BJ (cell line): ENCODE measurements at places on chromosomes 13 and 19.

- no peak for DNase-seq
Measured at GRCh38 chr19:53892981-53893325, 11.0 kb downstream of the PRKCG start.

GRCh38 chr13:74755065-74755464 is 620.9 kb upstream of the KLF12 start:
- no peak for DNase-seq

- no peak for DNase-seq
Measured at GRCh38 chr19:21688464-21688863, 78.9 kb downstream of the ZNF100 start.

- no peak for DNase-seq
Measured at GRCh38 chr13:34214686-34215085, 396.7 kb downstream of the RFC3 start.

DNA sequence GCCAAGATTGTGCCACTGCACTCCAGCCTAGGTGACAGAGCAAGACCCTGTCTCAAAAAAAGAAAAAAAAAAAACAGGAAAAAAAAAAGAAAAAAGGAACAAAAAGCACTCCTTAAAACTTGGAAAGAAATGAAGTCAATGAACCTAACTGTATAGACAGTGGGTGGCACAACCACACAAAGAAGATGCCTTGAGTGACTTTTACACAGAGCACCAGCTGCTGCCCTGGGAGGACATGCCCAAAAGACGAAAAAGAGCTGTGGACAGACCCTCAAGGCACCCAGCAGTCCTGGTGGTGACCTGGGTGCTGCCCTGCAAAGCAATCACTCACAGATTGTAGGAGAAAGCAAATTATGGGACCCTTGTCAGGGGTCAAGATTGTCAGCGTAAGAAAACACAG is 5.9 kb upstream of the LAMP1 start:
- no peak for DNase-seq

GRCh38 chr13:112234131-112234875 is 141.9 kb upstream of the SPACA7 start:
- DNase-seq, result no peak

- no peak for DNase-seq
Measured at GRCh38 chr19:4405977-4406376, 3.5 kb downstream of the CHAF1A start.

DNA sequence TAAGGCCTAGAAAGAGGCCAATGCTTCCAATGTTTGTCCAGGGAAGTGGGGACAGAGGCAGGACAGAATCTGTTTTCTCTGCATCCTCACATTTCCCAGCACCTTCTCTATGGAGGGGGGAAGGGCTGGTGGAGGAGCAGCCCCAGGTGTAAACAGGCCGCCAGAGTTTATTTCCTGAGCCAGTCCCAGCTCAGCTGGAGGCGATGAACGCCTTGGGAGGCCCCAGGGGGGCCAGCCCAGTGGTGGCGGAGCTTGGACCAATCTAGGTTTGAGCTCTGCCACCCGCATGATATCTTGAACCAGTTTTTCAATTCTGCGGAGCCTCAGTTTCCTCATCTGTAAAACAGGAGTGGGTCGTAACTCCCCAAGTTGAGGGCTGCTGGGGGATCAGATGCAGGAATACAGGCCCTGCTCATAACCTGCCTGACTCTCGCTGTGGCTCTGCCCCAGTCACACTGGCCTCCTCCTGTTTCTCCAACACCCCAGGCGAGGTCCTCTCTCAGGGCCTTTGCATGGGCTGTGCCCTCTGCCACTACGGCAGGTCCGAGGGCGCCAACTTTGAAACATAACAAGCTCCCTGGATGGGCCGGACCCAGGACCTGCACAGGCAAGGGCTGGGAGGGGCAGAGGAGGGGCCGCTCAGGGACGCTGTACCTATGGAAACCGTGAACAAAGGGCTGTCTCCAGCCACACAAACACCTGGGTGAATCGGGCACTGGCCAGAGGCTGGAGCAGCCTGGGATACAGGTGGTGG is 1.1 kb downstream of the TNFAIP8L1 start:
- DNase-seq, result no peak

DNA sequence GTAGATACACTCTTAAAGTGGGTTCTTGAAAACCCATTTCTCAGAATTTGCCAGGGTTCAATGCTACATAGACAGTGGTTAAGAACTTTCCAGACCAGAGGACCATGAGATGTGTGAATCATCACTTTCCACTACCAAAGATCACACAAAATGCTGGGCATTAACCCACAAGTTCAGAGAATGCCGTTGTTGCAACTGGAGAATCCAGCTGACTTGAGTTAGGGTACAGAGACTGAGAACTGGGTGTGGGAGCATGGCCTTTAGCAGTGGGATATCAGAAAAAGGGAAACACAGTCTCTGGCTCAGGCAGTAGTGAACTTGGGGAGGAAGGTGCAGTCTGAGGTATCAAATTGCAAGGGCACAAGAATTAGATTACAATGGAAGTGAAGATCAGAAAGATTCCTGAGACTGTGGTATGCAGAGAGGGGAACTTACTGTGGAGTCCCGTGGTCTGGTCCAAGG is 51.5 kb upstream of the WDFY2 start:
- DNase-seq, result no peak

DNA sequence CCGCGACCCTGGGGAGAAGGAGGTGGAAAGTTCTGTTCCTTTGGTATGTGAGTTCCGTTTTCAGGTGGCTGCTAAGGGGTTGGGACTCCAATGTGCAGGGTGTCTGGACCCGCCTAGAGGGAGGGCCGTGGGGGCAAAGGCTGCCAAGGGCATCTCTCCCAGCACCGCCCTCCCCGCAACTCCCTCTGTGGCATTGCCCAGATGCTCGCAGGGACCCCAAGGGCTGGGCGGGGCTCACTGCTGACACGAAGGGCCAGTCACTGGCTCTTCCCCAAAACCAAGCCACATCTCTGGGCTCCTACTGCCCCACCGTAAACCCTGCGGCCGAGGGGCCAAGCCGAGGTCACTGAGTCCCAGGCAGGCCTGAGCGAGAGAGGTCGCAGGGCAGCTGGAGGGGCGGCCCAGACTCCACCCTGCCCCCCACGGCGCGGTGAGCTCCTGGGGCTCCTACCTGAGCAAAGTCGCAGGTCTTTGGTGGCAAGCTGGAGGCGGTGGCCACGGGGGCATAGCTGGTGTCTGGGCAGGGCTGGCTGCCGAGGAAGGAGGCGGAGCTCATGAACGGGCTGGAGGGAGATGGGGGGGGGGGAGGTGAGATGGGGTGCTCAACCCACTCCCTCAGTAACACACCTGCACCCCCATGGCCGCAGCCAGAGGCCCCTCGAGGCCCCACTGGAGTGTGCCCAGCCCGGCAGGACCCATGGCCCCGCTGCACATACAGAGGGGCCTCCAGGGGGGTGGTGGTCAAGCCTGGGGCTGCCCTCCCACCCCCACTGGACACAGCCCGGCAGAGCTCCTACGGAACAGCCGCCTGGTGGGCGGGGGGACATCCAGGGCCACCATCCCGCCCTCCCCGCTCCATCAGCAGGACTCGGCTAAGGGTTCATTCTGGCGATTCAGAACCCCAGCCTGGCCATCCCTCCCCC is 26.9 kb downstream of the SBNO2 start:
- DNase-seq, result no peak

DNA sequence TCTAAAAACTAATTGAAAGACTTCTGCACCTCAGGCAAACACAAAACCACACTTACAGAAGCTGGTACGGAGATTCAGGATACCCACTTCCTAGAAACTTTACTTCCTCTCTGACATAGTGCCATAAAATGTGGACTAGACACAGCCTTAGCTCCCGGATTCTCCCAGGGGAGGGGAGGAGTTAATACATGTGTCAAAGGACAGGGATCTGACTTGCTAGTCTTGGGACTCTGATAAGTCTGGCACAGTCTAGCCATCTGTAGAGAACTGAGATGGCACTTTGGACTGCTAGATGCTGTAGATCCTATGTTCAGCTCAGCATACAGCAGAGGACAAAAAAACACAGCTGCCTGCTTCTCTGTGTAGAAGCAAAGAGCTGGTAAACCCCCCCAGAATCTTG is 769.8 kb upstream of the MIR17HG start:
- no peak for DNase-seq

DNA sequence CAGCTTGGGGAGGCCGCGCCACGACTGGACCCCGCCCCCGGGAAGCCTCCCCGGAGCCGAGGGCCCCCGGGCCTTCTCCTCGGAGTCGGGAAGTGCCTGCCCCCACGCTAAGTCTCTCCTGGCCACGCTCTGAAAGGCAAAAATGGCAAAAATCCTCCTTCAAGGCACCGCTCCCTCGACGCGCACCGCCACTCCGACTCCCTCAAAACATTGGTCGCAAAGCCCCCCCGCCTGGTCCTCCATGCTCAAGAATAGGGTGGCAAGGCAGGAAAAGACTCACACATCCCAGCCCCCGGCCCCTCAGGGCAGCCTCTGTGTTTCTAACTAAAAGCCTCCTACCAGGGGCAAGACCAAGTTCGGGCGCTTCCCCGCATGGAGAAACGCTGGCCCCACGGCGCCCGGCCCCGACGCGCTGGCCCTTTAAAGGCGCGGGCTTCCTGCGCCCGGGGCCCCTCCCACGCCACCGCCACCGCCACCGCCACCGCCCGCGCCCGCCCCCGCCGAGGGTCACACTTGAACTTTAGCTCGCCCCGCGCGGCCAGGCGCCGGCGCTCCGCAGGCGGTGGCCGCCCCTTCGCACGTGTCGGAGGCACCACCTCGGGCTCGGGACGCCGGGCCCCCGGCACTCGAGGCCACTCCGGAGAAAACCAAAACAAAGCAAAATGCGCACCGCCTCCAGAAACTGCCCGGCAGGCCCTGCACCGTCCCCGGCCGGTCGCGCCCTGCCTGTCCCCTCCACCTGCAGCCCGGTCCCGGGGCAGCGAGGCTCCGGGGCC is 1.9 kb downstream of the FOXO1 start:
- DNase-seq, result no peak

DNA sequence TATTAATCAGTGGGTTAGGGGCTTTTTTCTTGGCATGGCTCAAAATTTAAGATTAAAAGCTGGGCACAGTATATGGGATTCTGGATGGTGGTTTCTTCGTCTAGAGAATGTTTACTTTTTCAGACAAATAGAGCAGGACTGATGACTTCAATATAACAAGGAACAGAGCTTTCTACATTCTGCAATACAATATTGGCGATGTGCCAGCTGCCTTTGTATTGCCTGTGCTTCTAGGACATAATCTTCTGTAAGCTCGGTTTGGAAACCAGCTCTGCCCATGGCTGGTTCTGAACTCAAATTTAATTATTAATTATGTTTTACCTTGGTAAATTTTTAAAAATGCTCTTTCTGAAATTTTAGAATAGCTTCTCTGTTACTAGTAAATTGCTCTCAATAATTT is 139.1 kb upstream of the TRPC4 start:
- no peak for DNase-seq

GRCh38 chr19:18646535-18647370 is 9.9 kb downstream of the KLHL26 start:
- no peak for DNase-seq

- no peak for DNase-seq
Measured at GRCh38 chr13:77749344-77749880, 51.9 kb downstream of the SLAIN1 start.

DNA sequence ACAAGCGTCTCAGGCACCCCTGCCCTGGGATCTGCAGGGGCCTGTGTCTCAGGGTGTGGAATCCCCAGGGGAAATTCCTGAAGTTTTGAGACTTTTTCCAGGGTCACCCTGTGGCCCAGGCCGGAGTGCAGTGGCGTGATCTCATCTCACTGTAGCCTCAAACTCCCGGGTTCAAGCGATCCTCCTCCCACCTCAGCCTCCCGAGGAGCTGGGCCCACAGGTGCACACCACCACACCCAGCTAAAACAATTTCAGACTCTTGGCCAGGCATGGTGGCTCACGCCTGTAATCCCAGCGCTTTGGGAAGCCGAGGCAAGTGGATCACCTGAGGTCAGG is 4.0 kb downstream of the CAPN12 start:
- no peak for DNase-seq

DNA sequence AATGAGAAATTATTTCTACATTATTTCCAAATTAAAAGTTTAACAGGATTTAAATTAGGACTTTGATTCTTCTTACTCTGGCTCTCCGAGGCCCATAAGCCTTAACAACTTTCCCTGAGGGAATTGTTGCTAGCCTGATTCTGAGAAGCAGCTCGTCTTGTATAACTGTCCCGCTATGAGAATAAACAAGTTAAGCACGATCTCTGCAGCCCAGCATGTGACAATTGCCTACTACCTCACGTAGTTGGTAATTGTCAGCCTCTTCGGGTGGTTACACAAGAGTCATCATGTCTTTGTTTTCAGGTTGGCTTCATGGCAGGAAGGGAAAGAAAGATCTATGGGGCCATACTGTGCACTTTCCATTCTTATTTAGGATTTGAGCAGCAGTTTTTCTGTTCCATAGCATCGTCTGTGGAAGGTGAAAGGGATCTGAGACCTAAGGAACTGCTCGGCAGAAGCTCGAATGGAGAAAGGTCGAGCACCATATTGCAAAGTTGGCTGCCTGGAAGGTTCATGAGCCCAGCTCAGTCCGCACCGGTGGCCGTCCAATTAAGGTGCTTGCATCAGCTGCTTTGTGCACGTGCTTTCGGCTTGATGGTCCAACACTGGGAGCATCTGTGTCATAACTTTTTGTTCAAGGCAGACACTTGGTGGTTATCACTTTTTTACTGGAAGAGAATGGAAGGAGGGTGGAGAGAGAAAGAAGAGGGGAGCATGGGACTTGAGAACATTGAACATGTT is 1.8 kb upstream of the STARD13 start:
- DNase-seq, result no peak

DNA sequence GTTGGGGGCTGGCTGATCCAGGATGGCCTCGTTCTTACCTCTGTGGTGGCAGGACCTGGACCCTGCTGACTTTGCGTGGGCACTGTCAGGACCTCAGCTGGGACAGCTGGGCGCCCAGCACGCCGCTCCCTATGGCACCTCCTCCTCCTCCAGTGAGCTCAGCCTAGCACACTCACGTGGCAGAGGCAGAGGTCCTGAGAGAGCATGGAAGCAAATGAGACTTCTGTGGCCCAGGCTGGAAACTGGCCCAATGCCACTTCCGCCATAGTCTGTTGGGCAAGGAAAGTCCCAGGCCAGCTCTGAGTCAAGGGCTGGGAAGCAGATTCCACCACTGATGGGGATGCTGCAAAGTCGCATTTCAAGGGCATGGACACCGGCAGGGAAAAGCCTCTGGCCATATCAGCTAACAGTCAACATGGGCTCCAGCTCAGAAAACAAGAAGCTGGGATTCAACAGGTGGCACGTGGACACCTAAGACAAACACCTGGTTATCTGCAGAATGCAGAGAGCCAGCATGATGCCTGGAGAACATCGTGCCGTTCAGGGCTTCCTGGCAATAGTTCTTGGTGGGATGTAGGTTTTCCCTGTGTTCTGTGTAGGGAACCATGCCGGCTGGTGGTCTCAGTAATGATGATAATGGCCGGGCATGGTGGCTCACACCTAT is 16.7 kb downstream of the MYBPC2 start:
- no peak for DNase-seq

- no peak for DNase-seq
Measured at GRCh38 chr19:12543855-12544254, 7.4 kb downstream of the ZNF564 start.

DNA sequence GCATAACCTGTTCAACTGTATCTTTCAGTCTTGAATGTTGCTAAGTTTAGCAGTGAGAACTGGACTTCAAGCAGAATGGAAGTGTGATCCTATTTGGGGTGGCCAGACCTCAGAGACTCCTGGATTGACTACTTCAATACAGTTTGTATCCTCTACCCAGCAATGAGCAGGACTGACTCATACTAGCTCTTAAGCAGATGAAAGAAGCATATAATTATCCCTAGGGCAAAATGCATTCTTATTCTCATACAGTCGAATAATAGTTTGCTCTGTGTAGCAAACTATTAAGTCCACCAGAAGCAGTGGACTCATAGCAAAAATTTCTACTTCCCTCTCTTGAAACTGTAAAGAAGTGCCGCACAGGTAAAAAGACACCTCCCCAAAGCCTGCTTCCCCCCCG is 46.4 kb upstream of the FAM216B start:
- no peak for DNase-seq
